ENCODE measurements at places on chromosomes 1 and 21.

DNA sequence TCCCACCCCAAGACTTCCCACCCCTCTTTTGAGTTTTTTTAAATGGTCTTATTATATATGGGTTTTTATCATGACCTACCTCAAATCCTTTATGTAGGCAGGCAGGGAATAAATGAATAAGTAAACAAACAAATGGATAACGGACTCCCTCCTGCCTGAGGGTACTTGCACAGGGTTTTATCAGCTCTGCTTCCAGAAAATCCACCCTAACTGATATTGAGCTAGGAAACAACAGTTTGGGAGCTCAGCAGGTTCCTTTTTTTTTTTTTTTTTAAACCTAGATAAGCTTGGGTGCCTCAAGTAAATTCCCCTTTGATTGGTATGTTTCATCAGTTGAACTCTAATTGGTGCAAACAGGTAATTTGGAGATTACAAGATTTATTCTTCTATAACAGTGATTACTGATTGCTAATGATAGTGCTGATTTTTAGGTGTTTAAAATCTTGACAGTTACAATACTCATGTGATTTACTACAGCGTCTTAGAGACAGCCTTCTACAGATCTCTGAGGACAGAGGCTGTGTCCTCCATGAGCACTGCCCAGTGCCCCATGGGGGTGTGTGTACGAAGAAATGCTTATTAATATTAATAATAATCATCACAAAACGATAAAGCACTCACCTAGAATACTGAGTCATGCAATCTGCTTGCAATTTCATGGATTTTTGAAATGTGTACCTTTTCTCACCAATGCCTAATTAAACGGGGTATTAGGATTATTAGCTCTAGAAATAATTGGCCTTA is 347.4 kb downstream of the RRAGC start:
- no peak for DNase-seq

- no peak for DNase-seq
Measured at GRCh38 chr1:215489771-215490565, 77.1 kb upstream of the KCTD3 start.

DNA sequence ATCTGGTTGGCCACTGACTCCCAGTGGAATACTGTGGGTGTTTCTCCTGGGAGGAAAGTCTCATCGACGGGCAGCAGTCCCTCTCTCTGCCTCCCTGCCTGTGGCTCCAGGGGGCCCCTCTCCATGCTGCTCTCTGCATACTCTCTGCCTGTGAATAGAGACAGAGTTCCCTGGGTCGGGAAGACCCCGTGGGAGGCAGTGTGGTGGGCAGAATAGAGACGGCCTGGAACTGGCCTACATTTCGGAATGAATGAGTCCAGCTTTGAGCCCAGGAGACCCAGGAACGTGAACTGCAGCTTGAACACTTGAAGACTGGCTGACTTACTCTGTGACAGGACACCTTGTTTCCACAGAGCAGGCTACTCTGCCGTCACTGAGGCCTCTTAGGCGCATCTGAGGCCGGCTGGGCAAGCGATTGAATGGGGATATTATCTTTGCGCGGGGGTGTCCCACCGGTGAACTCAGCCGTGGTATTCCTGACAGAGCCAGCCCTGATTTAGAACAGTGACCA is 64.0 kb downstream of the KIF21B start:
- DNase-seq, result peak; percentile 4

DNA sequence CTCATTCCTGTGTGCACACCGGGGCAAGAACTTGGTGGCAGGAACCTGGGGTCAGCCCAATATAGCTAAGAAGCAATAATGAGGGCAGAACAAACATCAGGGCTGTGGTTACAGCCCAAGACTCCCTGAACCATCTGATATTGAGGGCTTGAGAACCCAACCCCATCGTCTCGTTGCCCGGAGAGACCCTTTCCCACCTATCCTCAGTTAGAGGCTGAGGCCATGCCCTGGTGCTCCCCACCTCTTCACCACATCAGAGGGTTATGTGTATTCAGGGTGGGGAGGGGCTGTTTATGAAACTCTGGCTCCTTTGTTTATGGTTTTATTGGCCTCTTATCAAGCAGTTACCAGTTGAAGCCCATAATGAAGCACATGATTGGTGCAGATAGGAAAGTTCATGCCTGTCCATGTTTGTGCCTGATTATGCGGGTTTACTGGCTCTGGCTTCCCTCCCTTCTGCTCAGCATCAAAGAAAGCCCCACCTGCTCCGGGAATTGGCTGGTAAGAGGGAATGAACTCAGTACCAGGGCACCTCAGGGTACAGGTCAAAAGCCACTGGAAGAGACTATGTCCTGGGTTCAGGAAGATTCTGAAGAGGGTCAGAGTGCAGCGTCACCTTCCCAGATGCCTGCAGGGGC is 14.5 kb downstream of the NUAK2 start:
- DNase-seq, result no peak

GRCh38 chr1:89843273-89844130 is 22.7 kb downstream of the LRRC8D start:
- peak; percentile 89 for DNase-seq

DNA sequence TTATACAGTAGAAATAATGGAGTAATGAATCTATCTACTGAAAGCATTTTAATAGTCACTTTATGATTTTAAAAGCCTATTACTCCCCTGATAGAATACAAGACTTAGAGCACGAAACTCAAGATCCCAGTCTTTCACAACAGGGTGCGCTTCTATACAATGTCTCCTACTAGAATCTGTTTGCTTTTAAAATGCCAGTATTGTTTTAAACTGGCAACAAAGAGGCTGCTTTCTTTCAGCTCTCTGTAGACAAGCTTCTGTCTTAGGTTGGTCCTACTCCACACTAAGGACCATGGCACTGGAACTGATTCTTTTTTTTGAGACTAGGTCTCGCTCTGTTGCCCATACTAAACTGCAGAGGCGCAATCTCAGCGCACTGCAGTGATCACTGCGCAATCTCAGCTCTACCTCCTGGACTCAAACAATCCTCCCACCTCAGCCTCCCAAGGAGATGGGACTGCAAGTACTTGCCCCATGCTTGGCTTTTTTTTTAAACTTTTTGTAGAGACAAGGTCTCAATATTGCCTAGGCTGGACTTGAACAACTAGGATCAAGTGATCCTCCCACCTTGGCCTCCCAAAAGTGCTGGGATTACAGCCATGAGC is 4.8 kb downstream of the DCAF8 start:
- no peak for DNase-seq

GRCh38 chr1:46367072-46367471 is 26.5 kb downstream of the NSUN4 start:
- DNase-seq, result no peak

GRCh38 chr1:81165963-81166362 is 634.8 kb upstream of the ADGRL2 start:
- DNase-seq, result no peak

GRCh38 chr1:235567812-235568503 is 63.7 kb upstream of the B3GALNT2 start:
- no peak for DNase-seq

GRCh38 chr21:42636520-42637266 is 16.7 kb upstream of the PDE9A start:
- no peak for DNase-seq

DNA sequence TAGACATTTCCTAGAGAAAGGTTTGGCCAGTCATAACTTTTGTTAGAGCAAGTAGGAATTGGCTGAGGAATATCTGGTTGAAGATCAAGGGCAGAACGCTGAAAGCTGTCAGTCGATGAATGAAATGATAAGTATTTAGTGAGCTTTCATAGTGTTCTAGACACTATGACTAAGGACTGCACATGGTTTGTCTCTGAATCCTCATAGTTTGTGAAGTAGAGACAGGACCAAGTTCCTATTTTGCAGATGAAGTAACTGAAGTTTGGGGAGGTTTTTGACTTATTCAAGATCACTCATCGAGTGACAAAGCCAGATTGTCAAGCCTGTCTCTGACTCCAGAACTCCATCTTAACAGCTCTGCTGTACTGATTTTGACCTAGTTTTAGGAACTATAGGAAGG is 4.7 kb downstream of the ELOA start:
- no peak for DNase-seq

GRCh38 chr1:27873671-27874384 is 1.5 kb downstream of the THEMIS2 start:
- no peak for DNase-seq

DNA sequence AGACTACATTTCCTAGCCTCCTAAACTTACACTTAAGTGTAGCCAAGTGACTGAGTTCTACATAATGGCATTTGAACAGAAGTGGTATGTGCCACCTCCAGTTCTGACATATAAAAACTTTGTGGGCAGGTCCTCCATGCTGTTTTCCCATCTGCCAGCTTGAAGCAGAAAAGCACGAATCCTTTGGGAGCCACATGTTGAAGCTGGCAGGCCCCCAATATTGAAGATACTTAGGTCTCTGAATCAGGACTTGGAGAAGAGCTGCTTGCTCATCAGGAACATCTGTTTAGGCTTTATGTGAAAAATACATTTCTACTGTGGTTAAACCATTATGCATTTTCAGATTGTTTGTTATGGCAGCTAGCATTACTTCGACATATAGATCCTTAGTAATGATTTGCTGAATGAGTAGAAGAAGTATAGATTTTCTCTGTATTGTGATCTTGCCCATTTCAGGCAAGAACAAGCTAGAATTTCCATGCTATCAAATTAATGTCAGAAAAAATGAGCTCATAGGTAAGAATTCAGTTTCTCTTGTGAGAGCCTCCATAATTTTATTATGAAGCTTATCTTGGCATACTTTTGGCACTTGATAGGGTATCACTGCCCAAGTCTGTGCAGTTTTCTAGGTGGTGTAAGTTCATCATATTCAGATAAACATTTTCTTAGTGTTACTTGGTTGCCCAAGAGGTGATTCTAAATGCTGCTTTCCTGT is 68.4 kb downstream of the GDAP2 start:
- DNase-seq, result no peak

- DNase-seq, result no peak
Measured at GRCh38 chr1:164361927-164362326, 197.1 kb upstream of the PBX1 start.

DNA sequence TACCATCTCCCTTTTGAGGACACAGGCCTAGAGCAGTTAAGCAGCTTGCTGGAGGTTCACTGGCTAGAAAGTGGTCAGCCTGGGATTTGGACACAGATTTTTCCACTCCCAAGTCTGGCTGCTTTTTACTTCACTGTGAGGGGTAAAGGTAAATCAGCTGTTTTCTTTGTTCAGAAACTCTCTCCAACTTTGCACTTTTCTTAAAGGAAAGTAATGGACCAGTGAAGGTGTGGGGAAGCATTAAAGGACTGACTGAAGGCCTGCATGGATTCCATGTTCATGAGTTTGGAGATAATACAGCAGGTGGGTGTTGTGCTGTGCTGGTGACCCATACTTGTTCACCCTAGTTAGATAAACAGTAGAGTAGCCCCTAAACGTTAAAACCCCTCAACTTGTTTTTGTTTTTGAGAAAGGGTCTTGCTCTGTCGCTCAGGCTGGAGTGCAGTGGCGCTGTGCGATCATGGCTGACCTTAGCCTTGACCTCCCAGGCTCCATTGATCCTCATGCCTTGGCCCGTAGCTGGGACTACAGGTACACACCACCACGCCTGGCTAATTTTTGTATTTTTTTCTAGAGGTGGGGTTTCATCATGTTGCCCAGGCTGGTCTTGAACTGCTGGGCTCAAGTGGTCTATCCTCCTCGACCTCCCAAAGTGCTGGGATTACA is 4.2 kb downstream of the SOD1 start:
- DNase-seq, result no peak

GRCh38 chr1:161824618-161825017 is 58.5 kb downstream of the ATF6 start:
- DNase-seq, result no peak

- no peak for DNase-seq
Measured at GRCh38 chr21:36873513-36873912, 93.0 kb downstream of the HLCS start.

- no peak for DNase-seq
Measured at GRCh38 chr21:15842565-15842880, 112.7 kb downstream of the USP25 start.

- DNase-seq, result no peak
Measured at GRCh38 chr21:16426936-16427335, 697.2 kb downstream of the USP25 start.

DNA sequence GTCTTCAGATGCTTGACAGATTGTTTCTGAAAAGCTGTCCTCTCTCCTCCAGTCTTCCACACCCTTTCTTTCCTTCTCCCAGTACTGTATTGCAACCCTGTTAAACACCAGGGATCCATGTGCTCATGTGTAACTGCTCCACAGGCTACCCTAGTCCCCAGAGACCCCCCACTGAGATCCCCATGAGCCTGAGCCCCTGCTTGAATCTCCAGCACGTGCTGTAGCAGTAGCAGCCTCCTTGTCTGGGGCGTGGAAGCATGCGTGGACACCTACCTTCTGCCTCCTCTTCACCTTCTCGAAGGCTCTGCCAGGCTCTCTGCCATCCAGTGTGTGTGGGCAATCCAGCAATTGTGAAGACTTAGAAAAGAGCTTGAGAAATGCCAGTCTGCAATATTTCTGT is 25.2 kb downstream of the GPR137B start:
- no peak for DNase-seq

DNA sequence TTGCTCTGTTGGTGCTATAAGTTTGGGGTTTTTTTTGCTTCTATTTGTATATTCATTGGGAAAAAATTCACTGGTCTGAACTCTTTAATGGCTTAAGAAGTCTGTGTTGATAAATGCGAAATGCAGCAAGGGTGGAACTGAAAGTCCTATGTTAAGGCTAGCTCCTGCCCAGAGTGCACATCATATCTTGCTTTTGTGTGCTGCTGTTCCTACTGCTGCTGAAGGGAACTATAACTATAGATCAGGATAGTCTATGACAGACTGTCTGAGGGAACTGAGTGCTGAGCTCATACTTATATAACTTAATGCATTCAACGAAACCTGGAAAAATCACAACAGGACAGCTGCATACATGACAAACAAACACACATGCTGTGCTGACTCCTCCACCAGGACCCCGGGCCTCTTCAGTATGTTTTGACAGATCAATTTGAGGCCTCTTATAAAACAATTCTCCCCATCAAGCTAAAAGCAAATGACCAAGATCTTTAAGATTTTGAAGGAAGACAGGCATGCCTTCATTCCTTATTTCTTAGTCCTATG is 1031.5 kb upstream of the ADGRL2 start:
- no peak for DNase-seq

DNA sequence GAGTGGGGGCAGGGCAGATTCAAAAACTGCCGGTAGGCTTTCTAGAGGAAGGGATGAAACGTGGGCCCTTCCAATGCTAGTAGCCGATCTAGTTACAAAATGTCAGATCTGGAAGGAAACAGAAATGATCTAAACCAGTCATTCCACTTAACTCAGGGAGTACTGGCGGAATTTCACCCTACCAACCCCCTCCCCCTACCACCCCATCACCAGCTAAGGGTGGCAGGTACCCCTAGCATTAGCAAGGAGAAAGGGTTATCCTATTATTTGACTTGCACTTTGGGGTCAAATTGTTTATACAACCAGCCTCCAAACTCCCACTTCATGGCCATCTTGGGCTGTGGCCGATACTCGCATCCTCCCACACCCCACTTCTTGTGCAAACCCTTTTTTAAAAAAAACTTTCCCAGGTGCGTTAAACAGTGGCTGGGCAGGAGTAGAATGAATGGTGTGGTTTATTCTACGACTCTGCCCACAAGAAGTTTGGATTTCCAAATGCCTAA is 644 bp upstream of the MRPL24 start:
- no peak for DNase-seq

- no peak for DNase-seq
Measured at GRCh38 chr21:31284797-31285397, 59.2 kb downstream of the TIAM1 start.

- no peak for DNase-seq
Measured at GRCh38 chr1:11318982-11319381, 46.0 kb downstream of the UBIAD1 start.

Measured in GM10248 (cell line).